ENCODE measurements at places on chromosomes 12 and 14. TPM values are rescaled to one million over a fixed set of nuclear protein-coding genes. Genes with fewer than 3 reads are reported as not detected.

The EP400 gene
- 10.8 TPM for total RNA-seq

The SLC4A8 gene
- total RNA-seq: 0.30 TPM

The PAX9 gene
- 0.04 TPM for total RNA-seq

The EPS8 gene
- total RNA-seq: 7.1 TPM

The EML5 gene
- total RNA-seq: 0.72 TPM

The CEP128 gene
- total RNA-seq: 3.3 TPM

The SNRPF gene
- 15.5 TPM for total RNA-seq

The ACSS3 gene
- total RNA-seq: 6.4 TPM

The POTEM gene
- total RNA-seq: not detected

The CAPZA3 gene
- total RNA-seq: not detected

The PSMC1 gene
- total RNA-seq: 146 TPM

The GPR68 gene
- total RNA-seq: 5.4 TPM

The HNF1A gene
- total RNA-seq: not detected

The A2M gene
- not detected for total RNA-seq

The TGM1 gene
- 19.3 TPM for total RNA-seq

The EGLN3 gene
- 1.8 TPM for total RNA-seq

The GPRC5D gene
- not detected for total RNA-seq

All from hair follicular keratinocyte (primary cell).